Stimulated activated CD4-positive, alpha-beta T cell treated with anti-CD3 and anti-CD28 coated beads, Interleukin-1b, Interleukin-23, amount 100 ng/mL, for 4 hours (primary cell): ENCODE measurements at places on chromosomes 16 and 17.

DNA sequence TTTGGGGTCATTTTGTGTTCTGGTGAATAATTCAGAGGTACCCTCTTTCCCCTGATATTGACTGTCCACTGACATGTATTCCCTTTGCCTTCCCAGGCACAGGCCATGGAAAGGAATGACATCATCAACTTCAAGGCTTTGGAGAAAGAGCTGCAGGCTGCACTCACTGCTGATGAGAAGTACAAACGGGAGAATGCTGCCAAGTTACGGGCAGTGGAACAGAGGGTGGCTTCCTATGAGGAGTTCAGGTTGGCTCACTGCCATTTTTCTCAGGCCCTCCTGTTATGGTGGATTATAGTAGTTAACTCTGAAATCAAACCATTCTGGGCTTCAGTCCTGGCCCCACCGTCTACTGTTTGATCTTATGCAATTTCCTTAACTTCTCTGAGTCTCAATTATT lies 1.6 kb upstream of the EFTUD2 start:
- DNase-seq: no peak

DNA sequence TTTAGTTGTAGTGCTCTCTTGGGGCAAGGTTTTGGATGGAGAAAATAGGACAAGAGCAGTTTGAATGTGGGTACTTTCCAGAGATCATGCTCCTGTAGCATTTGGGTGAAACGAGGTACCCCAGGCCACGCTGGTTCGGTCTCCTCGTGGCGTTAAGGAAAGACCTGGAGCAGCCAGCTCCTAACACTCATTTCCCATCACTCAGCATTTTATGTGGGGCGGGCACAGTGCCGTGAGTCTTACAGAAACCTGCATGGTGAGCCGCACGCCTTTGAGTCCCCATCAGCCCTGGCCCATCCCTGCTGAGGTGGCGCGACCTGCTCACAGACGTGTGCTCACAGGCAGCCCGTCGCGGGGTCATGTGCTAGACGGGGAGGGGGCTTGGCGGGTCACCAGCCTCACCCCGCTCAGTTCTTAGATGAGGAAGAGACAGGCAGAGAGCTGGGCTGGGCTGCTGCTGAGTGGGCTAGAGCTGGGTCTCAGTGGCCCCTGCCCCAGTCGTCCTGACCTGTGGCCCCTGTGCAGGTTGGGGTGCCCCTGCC lies 37.3 kb downstream of the TBCD start:
- DNase-seq: no peak

GRCh38 chr17:56310782-56311181 lies 157.5 kb downstream of the ANKFN1 start:
- DNase-seq: no peak

DNA sequence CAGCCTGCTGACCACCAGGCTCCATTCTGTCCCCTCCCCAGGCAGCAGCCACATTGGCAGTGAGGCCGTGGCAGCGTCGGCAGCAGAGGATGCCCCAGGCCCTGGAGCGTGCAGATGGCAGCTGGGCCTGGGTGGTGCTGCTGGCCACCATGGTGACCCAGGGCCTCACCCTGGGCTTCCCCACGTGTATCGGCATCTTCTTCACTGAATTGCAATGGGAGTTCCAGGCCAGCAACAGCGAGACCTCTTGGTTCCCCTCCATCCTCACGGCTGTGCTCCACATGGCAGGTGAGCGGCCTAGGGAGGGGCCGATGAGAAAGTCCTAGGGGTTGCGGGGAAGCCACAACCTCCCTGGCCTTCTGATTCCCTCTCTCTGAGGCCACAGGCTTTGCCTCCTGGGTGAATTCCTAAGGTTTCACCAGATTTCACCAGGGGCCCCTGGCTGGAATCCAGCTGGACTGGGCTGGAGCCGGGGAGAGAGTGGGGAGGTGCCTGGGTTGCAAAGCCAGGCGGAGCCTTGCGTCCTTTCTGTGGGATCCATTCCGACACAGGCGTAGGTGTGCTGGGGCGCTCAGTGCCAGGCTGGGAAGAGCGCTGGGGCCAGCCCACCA lies 5.9 kb downstream of the SLC16A5 start:
- no peak for DNase-seq

- DNase-seq: no peak
These were observed 6.3 kb downstream of the FOXF1 start for GRCh38 chr16:86516623-86517003.

DNA sequence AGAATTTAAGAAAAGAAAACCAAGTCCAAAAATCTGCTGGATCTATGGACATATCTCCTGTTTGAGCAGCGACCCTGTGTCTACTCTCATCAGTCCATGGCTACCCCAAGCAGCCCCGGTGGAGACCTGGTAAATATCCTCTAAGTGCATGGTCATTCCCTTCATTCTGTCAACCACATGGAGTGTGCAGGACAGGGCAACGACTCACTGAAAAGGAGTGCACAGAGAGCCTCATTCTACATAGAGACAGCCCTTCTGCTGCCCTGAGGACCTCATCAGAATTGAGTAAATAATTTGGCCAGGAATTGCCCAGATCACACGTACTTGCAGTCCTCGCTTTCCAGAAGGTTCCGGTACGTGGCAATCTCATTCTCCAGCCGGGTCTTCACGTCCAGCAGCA lies 3.0 kb downstream of the KRT38 start:
- no peak for DNase-seq

- DNase-seq: peak; percentile 68
These were observed 43.3 kb downstream of the PGS1 start for GRCh38 chr17:78421534-78422266.

DNA sequence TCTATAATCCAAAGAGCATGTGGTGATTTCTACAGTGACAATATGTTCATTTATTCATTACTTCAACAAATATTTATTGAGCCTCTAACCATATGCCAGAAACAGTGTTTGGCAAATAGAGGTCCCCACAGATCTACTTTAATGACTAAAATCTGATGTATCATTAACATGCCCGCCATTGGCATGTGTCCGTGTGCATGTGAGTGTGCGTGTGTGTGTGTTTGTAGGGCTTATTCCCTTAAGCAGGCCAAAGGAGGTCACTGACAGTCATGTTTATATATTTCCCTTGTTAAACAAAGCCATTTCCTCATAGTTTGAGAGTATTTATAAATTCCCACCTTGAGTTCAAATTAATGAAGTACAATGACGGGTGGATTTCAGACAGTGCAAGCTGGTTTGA lies 174.4 kb upstream of the IRX6 start:
- no peak for DNase-seq

DNA sequence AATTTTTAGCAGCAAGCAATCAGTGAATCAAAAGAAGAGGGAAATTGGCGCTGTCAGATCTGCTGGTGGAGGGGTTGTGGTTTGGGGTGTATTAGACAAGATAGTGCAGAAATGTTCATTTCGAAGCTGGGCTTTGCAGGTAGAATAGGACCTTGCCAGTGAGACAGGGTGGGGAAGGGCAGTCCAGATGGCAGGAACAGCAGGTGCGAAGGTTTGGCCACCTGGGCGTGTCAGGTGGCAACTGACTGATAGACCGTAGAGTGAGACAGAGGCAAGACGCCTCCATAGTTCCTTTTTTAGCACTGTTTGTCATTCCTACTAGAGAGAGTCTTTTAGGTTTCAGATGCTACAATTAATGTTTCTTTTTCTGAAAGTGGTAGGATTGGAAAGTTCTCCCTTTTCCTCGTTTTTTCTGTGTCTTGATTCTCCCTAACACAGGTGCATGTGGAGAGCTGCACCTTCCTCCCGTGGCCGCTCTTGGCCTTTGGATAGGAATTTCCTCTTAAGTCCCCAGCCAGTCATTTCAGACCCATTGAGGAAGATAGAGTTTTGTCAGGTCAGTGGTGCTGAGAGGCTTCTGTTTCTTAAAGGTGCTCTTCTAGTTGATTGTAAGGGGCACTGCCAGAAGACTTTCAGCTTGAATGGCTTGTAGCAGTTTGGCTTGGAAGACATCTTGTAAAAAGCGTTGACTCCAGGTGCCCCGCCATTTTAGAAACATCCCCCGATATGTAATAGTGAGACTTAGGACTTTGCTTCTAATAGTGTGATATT lies 315.6 kb downstream of the SNX29 start:
- DNase-seq: no peak

DNA sequence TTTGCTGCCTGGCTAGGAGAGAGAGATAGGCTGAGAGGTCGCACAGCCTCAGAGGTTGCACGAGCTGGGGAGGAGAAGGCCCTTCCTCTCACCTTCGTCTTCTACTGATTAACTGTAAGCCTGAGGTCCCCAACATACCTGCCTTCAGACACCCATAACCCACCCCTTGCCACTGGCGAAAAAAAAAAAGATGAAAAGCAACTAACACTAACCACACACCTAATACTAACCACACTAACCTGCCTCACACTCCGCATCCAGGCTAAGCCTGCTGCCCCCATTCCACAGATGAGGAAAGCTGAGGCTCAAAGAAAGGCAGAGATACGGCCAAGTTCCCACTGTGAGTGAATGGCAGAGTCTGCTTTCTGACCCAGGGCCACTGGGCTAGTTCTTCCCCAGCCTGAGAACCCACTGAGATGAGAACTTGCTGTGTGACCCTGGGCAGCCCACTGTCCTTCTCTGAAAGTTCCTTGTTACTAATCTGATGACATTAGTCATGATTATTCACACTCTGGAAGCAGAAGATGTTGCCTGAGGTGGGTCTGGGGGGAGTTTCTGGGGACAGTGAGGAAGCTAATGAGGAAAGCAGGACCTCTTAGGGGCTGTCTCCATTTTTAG lies 4.6 kb downstream of the IL21R start:
- no peak for DNase-seq

DNA sequence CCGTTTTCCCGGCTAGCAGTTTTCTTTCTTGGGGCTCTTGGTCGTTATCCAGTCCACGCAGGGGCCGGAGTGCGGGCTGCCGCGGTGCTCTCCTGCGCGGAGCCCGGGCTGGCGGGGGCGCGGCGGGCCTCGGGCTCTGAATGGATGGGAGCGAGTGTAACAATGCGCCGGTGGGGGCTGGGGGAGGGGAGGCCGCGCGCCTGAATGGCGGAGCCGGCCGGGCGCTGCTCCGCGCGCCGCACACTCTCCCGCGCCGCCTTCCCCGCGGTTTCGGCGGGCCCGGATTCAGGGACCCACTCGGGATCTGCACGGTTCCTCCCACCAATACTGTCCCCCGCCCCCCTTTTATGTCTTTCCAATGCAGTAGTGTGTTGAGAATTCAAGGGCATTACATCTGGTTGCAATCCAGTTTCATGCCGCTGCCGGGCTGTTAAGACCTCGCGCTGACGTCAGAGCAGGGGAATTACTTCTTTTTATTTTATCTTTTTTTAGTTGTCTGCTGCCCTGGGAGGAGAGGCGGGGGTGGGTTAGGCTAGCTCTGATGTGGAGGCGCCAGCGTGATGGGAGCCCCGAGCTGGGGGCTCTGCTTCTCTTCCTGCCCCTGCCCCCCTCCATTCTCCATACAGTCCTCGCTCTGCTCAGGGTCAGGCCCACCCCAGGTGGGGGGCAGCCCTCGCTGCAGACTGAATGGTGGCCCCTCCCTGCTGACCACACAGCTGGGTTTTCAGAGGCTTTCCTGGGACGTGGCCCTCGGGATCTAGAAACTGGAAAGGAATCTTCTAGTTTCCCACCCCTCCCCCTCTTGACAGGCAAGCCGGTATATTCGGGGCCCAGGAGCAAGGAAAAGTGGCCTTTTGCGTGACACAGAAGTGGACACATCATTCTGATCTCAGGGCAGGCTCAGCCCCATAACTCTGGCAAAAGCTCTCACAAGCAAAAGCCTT lies 1.8 kb downstream of the RAI1 start:
- DNase-seq: peak; percentile 70

- DNase-seq: no peak
These were observed 496.8 kb downstream of the XYLT1 start for GRCh38 chr16:16973707-16974591.

DNA sequence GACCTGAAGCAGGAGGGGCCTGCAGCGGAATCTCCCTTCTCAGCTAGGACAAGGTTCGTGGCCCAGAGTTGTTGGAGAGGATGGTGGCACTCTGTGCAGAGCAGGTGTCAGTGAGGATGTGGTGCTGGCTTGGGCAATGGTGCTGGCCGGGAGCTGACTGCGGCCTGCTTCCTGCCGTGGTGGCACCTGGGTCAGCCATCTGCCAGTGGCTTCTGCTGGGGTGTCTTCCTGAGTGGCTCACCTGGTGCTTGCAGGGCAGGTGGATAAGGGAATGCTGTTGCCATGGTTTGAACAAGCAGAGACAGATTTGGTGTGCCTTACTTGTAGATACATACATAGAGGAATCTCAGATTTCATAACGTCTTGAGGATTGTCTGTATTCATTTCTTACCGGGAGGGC lies 69.6 kb downstream of the SEC14L1 start:
- DNase-seq: no peak

DNA sequence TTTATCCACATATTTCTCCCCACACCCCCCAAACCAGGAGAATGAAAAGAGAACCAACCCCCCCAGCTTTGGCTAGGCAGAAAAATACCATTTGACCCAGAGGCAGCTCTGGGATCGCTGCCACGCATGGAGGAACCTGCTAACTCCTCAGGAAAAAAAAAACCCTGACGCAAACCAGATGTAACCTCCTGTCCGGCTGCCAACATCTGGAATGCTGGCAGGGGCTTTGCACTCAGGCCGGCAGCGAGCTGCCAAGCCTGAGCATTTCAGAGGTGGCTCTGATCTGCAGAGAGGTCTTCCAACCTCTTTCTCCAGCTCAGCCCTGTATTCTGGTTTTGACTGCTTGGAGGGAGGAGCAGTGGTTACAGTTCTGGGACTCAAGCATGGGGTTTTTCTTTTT lies 8.2 kb downstream of the IGFBP4 start:
- no peak for DNase-seq

DNA sequence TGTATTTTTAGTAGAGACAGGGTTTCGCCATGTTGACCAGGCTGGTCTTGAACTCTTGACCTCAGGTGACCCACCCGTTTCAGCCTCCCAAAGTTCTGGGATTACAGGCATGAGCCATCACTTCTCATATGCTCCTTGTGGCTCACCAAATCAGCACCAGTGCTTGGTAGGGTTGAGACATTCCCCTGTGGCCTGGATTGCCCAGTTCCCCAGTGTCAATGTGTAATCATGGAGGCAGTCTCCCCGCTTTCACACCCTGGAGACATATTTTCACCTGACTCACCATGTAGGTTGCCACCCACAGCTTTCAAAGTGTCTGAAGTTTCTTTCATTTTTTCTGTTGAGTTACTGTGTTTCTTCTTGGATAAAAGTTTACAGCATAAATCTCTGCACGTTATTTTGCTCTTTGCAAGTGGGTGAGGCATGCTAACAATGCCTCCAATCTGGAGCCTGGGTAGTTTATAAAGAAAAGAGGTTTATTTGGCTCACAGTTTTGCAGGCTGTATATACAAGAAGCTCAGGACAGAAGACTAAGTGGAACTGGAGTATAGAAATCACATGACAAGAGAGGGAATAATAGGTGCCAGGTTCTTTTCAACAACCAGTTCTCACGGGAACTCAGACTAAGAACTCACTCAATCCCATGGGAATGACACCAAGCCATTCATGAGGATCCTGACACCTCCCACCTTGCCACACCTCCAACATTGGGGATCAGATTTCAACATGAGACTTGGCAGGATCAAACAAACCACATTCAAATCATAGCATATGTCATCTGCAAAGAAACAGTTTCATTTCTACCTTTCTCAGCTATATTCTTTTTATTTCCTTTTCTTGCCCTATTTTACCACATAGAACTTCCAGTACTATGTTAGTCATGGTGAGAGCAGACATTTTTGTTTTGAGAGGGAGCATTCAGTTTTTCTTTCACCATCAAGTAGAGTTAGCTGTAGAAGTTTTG lies 113.2 kb downstream of the PHKB start:
- no peak for DNase-seq
